Neuronal stem cell (in vitro differentiated cells): ENCODE measurements at places on chromosomes 12 and 14.

- no peak for DNase-seq
These were observed 168.6 kb downstream of the TMTC3 start for GRCh38 chr12:88310666-88311065.

GRCh38 chr14:22882529-22883172, 371 bp upstream of the REM2 start:
- no peak for DNase-seq

GRCh38 chr12:51246254-51246853, 7.7 kb downstream of the DAZAP2 start:
- DNase-seq: no peak

DNA sequence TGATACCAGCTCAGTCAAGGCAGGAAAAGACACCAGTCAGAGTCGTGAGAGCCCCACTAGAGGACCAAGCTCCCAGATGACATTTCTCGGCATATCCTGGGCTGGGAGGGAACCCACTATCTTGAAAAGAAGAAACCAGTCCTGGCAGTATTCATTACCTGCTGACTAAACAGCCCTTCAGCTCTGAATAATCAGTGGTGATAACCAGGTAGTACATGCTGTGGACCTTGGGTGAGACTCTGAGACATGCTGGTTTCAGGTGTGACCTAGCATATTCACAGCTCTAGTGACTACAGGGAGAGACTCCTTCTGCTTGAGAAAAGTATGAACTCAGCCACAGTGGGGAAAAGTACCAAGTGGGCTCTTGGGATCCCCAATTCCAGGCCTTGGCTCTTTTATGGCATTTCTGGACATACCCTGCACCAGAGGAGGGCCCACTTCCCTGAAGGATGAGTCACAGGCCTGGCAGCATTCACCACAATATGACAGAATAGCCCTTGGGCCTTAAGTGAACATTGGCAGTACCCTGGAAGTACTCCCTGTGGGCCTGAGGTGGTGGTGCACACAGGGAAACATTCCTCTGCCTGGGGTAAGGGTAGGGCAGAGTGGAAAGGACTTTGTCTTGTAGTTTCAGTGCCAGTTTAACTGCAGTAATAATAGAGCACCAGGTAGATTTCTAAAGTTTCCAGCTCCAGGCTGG, 82.6 kb upstream of the SLC38A4 start:
- no peak for DNase-seq

DNA sequence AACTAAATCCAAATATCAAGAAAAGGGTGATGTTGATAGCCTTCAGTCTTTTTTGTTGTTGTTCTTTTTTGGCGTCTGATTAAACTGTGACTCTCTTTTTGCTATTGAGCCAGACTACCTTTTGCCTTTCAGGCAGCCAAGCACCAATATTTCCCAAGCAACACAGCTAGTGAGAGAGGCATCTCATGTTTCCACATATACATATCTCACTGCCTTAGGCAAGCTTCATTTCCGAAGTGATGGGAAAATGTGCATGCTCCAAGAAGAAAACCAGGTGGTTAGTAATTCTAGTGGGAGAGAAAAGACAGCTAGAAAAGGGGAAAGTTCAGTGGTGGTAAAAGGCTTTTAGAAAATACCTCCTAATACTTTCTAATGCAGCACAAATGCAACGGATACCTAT, 277.7 kb downstream of the TMTC2 start:
- DNase-seq: no peak

DNA sequence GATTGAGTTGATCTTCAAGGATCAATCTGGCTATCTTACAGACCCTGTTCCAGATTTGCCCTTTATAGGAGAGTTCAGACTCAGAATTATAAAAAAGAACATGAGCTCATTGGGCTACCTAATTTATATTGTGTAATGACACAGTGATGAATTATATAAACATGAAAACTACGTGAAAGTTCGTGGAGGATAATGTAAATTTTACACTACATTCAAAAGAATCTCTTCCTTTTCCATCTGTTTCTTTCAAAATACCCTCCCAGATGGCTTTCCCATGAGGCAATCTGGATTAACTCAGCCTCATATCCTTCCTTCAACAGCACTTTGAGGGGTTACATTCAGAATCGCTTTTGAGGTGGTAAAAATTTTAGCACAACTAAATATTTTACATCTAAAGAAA, 129.3 kb downstream of the HMGA2 start:
- no peak for DNase-seq
